Stimulated activated CD4-positive, alpha-beta T cell treated with anti-CD3 and anti-CD28 coated beads, Interleukin-15, amount 100 ng/mL, for 48 hours (primary cell): ENCODE measurements at places on chromosomes 6 and 20.

DNA sequence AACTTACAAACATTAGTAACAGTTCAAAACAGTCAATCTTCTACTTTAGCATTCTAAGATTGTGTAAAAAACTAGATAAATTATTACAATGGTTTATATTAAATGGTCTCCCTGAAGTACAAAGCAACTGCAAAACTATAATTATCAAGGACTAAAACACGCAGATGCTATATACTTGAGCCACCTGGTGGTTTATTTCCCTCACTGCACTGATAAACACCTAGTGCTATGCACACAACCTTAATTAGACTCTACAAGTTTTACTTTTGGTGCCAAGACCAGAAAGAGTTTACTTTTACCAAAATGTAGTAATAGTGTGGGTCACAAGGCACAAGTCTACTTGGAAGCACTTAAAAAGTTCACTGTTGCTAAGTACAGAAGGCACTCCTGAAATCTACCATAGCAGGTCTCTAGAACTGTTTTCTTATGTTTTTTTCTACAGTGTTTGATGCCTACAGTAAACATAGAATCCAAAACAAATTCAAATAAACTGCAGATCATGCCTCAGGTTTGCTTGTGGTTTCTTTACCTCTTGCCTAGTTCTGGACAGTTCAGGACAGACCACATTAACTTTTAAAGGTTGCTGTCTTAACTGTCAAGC, 49.2 kb downstream of the GMDS start:
- DNase-seq = peak; percentile 7

GRCh38 chr20:61742097-61742825, 323.4 kb downstream of the TAF4 start:
- no peak for DNase-seq

GRCh38 chr6:11526156-11526505, 11.4 kb upstream of the TMEM170B start:
- DNase-seq = no peak

- DNase-seq = no peak
Observed at GRCh38 chr6:70668499-70668812, 773 bp downstream of the SMAP1 start.

DNA sequence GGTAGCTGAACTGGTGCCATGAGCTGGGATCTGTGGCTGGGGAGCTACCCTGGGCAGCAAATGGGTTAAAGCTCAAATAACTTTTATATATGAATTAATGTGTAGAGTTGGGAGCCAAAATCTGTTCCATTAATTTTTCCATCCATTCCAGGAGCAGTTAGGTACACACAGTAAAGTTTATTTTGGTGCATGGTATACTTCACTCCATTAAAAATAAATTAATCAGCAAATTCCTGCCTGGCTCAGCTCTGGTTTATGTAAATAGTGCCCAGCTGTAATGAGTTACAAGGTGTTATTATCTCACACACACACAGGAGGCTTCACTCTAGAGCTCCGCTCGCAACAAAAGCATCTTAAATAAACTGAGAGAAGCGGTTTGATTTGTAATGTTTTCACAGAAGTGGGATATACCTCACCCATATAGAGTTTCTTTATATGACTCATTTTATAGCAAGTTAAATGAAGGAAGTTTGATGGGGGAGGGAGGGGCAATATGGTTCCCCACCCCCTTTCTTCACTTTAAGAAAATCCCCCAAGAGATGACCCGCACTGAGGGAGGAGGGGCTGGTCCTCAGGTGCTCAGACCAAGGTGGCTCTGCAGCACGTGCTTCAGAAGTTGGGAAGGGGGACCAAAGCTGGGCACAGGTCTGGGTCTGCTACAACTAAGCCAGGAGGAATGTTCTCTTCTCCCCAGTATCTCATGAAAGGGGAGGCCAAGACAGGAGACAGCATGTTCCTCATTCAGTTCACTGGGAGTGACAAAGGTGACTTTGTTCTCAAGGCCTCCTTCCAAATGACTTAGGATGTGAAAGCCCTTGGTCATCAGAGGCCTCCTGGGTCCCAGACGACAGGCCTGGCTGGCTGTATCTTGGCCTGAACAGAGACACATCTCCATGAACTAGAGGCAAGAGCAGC, 10.5 kb upstream of the FAM83C start:
- no peak for DNase-seq

- DNase-seq = no peak
Observed at GRCh38 chr6:53090576-53090975, 25.4 kb downstream of the FBXO9 start.

DNA sequence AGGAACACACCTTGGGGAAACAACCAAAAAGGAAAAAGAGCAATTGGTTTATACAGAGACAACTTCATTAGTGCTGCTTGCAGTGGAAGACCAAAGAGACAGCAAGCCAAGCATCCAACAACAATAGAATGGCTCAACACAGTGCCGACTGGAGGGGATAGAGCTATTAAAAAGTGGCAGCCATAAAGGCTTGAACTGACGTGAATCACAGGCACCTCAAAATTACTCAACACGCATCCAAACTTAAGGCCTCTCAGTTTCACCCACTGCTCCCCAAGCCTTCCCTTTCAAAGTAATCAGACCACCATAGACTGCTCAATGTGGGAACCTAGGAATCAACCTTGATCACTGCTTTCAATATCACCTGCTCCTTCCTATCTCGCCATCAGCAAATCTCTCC, 9.7 kb downstream of the TNFRSF21 start:
- DNase-seq = no peak

- DNase-seq = no peak
Observed at GRCh38 chr6:26400626-26401025, 1.4 kb upstream of the BTN3A1 start.

DNA sequence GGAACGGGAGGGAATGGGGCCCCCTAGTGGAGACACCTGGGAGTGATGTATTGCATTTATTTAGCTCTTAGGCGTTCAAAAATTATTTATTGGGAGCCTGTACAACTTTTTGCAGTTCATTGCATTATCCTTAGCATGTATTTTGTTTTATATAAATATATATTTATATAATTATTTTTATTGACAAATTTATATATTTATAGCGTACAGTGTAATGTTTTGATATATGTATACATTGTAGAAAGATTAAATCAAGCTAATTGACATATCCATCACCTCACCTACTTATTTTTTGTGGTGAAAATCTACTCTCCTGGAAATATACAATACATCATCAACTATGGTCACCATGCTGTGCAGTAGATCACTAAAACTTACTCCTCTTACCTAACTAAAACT, 975 bp downstream of the SIRT5 start:
- DNase-seq = no peak

DNA sequence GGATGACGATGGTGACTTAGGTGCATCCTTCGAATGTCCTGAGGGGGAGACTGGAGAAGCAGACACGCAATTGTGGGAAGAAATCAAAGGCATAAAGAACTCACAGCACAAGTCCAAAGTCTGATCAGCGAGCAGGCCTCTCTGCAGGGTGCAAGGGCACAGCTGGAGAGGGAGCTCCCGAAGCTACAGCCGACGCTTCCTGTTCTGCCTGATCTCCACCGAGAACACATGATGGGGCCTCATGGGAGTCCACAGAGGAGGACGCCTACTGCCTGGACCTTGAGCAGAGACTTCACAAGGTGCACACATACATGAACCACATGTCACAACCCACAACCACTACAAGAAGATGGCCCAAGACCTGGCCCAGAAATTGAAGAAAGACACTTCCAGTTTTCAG, 51.4 kb downstream of the RIN2 start:
- no peak for DNase-seq

DNA sequence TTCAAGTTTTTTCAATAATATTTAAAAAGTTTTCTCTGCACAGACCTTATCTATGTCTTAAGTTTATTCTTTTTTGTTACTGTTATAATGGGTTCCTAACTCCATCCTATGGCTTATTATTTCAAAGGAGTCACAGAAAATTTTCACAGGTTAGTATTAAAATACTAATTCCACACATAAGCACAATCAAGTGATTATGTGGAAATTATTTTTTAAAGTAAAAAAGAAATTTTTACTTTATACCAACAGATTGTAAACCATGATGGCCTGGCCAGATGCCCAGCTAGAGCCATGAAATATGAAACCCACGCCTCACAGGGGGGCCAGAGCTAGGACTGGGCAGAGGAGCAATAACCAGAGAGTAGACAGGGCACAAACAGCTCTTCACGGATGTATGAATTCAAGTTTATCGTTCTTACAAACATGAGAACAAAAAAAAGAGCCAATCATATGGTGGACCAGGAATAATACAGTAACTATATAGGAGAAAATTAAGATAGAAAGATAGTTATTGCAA, 34.0 kb downstream of the NUDT3 start:
- no peak for DNase-seq

DNA sequence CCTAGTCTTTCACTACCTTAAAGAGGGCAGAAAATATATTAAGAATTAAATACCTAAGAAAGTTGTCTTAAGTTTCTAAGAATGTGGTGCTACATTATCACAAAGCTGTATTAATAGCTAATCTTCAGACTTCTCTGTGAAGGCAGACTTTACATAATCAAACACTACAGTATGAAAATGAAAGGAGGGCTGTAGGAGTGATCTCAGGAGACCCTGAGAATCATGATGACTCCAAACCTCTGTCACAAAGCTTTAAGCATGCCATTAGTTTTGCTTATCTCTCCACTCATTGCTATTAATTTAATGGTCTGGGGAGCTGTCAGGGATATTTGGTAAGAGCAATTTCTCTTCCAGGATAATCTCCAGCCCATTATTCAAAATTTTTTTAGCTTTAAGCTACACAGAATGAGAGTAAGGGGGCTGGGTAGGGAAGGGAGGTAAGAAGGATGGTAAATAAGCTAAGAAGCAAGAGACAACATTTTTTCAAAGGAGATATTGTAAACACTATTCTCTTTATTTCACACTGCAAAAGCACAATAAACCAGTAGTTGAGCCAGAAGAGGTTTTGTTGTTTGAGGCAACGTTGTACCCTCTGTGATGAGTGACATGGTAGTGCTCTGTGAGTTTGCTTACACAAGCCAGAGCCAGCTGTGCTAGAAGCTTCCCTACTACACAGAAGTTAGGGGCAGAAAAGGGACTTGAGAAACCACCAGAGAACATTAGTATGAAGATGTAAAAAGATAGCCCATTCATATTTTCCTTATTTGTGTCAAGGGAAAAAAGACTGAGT, 258.8 kb downstream of the GMDS start:
- no peak for DNase-seq

DNA sequence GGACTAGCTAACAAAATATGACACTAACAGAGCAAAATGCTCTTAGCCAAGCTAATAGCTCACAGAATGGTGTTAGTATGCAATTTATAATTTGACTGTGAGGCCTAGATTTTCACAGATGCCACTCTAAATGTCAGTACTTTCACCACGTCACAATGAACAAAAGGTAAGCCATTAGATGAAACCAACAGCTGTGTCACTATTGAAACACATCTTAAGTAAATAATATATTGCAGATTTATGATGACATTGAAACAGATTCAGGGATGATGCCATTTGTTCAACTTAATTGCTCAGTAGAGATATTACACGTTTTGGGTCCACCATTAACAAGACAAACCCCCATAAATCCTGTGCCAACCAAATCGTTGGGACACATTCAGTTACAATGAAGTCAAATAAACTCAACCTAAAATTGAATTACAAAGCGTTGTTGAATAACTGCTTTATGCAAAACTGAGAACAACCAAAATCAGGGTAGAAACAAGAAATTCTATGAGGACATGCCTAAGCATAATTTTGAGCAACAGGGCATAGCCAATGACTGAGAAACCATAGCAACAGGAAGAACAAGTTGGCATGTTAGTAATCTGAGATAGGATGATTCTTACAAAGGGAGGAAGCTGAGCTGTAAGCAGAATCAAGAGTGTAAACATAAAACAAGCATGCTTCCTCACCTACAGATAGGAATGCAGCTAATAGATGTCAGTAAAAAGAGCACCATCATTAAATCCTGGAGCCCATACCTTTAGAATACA, 85.6 kb upstream of the KHDRBS2 start:
- no peak for DNase-seq

DNA sequence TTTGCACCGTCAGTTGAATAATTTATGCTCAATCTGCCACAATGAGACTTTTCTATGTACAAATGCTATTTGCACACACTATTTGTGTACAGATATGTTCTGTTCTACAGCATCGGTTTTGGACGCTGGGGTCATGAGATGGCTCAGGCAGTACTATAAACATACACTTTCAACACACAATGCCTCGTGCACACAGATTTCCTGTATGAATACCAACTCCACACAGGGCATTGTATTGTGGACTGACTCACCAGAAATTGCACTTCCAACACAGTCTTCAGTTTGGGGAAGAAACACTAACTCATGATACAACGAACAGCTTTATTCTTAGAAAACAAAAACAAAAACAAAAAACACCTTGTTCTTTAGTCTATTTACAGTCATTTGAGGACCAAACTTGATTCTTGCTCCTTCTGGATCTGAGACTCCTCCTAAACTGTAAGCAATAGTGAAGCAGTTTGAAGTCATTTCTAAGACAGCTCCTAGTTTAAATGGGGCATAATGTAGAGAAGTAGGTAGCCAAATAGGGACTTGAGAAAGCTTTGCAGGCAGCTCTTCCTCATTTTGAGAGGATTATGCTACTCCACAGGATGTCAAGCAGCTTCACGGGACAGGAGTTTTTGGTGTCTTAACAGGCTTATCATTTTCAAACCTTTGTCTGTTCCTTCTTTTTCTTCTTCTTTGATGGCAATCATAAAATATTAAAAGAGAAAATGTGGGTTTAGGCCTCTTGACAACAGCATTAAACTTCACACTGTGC, 33.7 kb downstream of the GJA10 start:
- DNase-seq = no peak

DNA sequence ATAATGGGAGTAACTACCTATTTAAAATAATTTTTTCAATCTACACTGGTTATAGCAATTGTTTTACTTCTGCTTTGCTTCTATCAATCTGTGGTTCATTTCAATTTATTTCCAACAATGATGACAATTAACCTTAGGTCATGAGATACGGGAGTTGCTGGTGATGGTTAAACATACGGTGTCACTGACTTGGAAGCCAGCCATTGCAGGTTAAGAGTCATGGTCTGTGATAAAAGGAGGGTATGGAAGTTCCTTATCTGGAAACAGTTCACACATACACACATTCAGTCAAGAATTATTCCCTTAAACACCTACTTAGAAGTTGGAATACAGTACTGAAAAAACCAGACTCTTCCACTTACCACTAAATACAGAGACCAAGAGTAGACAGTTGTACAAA, 180.0 kb downstream of the KIF16B start:
- DNase-seq = no peak

DNA sequence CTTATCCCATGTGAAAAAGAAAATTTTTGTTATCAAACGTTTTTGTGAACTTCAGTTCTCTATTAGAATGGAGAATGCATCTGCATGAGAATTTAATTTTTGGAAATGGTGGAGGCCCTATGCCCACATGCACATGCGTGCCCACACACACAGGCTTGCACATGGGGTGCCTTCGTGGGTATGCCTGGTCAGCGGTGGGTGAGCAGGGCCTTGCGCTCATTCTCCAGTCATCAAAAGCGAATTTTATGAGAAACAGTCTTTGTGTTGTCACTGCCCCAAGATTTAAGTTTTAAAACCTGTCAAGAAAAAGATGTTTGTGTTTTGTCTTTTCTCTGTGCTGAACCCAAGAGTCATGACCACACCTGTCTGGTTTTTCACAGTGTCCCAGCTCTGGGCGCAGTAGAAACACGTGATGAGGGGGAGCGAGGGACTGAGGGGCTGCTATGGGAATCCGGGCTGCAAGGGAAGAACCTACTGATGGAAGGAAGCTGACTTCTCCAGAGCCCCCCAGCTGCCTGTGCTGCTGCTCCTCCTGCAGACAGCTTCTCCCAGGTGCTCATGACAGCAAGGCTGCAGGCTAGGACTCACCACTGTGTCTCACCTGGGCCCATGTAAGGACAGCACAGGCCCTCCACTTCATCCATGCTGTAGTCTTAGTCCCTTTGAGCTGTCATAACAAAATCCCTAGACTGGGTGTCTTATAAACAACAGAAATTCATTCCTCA, 153.6 kb downstream of the SYCP2 start:
- no peak for DNase-seq
